Myocyte (in vitro differentiated cells): ENCODE measurements at places on chromosomes 2 and 18. TPM values are rescaled to one million over a fixed set of nuclear protein-coding genes. Genes with fewer than 3 reads are reported as not detected.

The KLHL30 gene
- 59.5 and 61.3 TPM in 2 replicates for total RNA-seq

The ANKRD62 gene
- not detected in 2 replicates for total RNA-seq

The TM4SF20 gene
- not detected in 2 replicates for total RNA-seq

- no peak for DNase-seq
Measured at GRCh38 chr2:1777156-1777555, 32.8 kb upstream of the PXDN start.

- no peak for DNase-seq
Measured at GRCh38 chr2:229414631-229415030, 143.5 kb upstream of the PID1 start.

The ANKRD30B gene
- 0.88 and 1.6 TPM in 2 replicates for total RNA-seq

The PLB1 gene
- total RNA-seq: 0.24 and 0.31 TPM in 2 replicates

DNA sequence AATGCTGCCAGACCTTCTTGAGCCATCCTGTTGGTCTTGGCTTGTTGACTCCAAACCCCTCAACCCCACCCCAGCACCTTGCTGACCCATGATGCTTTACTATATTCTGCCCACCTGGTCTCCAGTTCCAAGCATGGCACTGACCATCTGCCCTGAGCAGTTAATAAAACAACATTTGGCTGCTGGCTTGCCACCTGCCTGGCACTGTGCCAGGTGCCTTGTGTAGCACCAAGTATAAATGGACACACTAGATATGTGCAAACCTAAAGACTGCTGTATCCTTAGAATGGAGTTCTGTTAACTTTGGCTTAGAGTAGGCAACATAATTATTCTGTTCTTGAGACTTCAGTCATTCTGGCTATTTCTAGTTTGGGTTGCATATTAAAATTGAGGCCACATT lies 91.4 kb downstream of the ACSL3 start:
- no peak for DNase-seq

GRCh38 chr18:37334631-37335408 lies 230.8 kb downstream of the CELF4 start:
- DNase-seq: no peak

DNA sequence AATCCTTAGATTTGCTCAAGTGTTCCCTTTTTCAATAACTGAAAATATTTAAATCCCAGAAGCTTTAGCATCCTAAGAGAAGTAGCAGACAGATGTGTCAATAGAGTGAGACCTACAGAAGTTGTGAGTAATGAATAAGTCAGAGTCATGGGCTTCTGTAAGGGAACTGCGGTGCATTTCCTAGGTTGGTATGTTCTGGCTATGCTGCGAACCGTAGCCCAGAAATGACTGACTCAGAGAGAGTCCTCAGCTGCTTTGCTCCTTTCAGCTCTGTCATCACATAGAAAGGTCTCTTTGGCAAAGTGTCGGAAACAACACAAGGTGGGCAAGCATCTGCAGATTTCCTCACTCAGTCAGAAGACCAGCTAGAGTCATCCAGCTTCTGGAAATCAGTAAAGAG lies 297.1 kb downstream of the ARHGAP15 start:
- DNase-seq: peak; percentile 56

The SAG gene
- not detected in 2 replicates for total RNA-seq

The TDRD15 gene
- not detected in 2 replicates for total RNA-seq

DNA sequence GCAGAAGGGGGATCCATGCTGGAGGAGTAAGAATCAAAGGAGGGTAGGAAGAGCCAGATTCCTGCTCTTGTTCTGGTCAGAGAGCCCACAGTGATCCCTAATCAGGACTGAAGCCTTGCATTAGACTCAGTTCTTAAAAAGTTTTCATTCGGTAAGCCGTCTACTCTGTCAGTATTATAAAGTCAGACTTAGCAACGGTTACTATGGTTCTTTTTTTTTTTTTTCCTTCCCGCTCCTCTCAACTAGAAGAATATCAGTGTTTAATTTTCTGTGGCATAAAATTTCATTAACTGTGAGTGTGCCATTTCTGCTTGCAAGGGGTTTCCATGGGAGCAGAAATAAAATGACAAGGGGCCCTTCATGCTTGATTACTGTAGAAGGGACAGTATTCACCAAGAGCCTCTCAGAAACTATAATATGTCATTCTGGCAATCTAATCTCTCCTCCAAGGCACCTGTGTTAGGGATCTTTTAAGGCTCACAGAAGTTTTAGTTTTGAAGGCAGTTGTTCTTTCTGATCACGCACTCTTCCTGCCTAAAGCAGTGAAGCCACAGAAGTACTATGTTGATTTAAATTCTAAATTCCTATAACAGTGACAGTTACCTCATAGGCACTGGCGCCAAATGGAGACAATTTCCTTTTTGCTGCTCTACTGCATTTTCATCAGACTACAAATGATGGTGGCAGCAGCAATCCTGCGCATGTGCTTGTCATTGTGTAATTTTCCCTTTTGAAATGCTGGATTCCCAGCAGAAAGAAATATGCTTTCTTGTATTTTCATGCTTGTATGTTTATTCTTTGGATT lies 57.0 kb downstream of the OSBPL6 start:
- no peak for DNase-seq

GRCh38 chr2:69943000-69943842 lies 18.2 kb downstream of the ASPRV1 start:
- no peak for DNase-seq

GRCh38 chr2:157840568-157841156 lies 35.5 kb downstream of the ACVR1 start:
- DNase-seq: peak; percentile 68

The MBD1 gene
- 81.3 and 83.9 TPM in 2 replicates for total RNA-seq

The SCYGR4 gene
- total RNA-seq: not detected in 2 replicates

DNA sequence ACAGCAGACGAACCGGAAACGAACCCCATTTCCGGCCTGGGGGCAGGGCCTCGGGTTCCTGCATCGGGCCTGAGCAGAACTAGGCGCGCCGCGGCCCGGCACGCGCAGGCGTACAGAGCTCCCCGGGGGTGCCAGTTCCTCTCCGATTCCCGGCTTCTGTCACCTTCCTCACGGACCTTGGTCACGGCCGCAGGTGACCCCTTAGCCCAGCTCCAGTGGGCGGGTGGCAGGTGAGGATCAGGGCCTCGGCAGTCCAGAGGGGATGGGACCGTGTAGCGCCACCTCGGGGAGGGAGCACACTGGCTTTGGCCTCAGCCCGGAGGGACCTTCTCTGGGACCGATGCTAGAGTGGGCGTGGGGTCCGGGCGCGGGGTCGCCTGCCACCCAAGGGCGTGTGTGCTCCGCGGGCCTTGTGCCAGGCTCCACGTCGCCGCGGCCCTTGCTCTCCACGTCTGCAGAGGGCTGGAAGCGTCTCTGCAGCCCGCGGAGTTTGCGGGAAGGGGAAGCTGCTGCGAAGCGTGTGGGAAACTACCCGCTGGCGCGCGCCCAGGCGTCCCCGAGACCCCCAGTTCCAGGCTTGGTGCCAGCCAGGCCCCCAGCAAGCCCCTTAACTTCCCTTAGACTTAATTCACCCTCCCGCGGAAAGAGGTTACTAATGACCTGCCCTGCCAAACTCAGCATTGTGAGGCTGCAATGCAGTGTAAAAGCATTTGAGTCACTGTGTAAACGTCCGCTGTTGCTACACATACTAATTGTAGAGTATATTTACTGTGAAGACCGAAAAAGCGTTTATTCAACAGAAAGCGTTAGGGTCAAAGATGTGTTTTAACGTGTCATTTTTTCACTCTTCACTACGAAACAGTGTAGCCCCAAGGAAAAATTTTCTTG lies at the start of gene TRAPPC12:
TRAPPC12 (plus strand) TSS at position 48 of the 888 bp plus-strand sequence. CDS start 7,930 bp downstream, outside the sequence.
- peak; percentile 90 for DNase-seq
